ENCODE measurements at places on chromosomes 1 and 21.

GRCh38 chr1:242506724-242507123 is 17.8 kb downstream of the PLD5 start:
- no peak for DNase-seq

DNA sequence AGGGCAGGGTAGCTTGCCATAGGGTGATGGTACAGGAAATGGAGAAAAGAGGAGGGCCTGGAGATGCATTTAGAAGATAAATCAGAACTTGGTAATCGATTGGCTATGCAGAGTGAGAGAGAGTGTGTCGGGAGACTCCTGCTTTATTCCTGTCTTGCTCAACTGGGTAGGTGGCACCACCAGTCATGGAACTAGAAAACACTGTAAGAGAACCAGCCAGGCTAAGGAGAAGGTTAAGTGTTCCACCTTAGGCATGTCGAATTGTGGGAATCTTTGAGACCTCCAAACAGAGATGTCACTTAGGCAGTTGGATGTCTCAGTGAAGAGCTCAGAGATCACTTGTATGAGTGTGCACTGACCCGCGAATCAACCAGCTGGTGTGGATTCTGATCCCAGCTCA is 28.7 kb upstream of the RD3 start:
- no peak for DNase-seq

GRCh38 chr1:189211742-189212141 is 1265.9 kb downstream of the BRINP3 start:
- DNase-seq: no peak

- no peak for DNase-seq
Observed at GRCh38 chr1:224786533-224787250, 142.8 kb upstream of the DNAH14 start.
